ENCODE measurements at places on chromosomes 1 and 21.

GRCh38 chr1:15409388-15410222, at the start of gene EFHD2:
EFHD2 (plus strand) TSS chr1:15409888; CDS start chr1:15409972, 84 bp downstream.
- no peak for DNase-seq

GRCh38 chr1:33682371-33682770, 181.5 kb upstream of the HMGB4 start:
- DNase-seq: no peak

DNA sequence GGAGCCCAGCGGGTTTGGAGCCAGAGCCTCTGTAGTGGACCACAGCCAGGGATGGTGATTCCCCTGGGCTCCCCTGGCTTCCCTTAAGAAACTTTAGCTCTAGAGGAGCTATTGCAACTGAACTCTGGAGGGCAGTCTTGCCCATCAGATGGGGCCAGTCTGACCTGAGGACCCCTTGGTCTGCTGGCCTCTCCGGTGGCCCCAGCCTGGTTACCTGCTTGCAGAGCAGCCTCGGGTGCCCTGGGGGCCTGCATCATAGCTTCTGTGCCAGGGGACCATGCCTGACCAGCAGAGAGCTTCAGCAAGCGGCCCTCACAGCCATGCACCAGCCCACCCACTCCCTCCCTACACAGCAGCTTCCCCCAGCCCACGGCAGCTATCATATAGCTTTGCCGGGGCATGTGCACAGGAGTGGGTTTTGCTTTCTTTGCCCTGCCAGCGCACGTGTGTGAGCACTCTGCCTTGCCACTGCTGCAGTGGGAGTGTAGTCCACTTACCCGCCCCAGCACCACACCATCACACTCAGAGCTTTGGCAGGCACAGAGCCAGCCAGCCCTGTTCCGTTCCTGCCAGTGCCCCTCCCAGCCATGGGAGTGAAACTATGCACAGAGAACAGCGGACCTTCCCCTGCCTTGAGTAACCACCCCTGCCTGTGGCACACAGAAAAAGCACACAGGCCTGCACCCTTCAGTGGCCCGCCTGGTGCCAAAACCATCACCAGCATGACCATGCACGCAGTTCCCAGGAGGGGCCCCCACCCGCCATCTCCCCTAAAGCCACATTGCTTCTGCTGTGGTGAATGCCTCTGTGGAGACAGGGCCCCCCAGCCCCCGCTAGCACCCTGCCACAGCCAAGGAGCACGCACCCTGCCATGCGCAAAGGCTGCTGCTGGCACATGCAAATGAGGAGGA, 442.9 kb upstream of the NEGR1 start:
- no peak for DNase-seq

GRCh38 chr1:116493484-116494352, 77.1 kb downstream of the CD58 start:
- no peak for DNase-seq

DNA sequence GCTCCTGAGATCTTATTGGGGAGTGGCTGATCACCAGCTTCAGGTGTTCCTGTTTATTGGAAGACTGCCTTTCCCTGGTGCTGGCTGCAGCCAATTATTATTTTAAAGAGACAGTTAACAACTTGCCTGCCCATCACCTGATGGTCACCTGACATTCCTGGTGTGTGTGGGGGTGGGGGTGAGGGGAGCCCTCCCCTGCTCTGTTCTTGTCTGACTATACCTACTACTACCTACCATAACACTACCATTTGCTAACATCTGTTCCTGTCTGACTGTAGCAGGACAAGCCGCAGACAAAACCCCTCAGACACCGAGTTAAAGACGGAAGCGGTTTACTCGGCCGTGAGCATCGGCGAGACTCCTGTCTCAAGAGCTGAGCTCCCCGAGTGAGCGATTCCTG, 54.9 kb upstream of the NBPF3 start:
- no peak for DNase-seq

DNA sequence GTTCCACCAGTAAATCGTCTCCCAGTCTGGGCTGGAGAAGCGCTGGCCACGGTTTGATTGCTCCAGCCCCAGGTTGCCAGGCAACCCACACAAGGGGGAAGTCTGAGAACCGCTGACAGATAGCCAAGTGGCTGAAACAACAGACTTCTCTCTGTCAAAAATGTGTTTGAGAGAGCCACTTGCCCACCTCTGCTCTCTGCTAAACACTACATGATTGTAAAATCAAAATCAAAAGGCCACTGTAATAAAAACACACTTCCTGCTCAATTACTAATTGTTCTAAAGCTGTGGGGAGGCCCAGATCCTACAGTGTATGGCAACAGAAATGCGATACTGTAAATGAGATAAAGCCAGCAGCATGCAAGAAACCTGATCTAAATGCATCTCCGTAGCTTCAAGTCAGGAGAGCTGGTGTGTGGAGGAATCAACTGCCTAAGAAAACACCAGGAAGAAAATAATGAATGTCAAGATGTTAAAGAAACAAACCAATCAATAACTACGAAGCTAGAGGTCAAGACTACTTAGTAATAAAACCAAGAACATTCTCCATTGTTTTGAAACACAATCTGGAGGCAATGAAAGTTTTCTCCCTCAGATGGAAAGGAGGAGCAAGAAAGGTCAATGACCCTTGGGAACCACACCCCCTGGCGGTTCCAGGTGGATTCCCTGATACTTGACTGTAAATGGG, 121.2 kb downstream of the SLC45A1 start:
- peak; percentile 62 for DNase-seq

DNA sequence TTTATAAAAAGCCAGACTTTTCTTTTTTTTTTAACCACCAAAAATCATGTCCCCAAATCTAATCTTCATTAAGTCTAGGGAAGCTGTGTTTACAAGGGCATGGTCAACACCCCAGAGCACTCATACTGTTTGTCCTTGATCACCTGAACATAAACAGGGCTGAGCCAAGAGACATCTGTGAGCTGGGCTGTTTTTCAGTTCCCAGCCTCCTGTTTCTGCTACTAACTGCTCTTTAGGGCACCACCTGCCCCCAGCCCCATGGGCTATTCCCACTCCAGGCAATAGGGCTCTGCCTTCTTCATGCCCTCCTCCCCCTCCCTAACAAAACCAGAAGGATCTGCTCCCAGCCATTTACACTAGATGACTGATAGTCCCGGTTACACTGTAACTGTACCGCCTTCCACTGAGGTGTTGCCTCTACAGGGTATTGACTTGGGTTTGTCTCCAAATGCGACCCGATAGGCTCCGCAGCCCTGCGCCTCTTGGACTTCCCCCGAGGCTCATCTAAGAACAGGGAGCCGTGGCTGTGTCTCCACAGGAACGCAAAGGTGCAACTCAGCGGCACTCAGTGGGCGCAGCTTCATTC, 11.7 kb upstream of the SLC26A9 start:
- no peak for DNase-seq

DNA sequence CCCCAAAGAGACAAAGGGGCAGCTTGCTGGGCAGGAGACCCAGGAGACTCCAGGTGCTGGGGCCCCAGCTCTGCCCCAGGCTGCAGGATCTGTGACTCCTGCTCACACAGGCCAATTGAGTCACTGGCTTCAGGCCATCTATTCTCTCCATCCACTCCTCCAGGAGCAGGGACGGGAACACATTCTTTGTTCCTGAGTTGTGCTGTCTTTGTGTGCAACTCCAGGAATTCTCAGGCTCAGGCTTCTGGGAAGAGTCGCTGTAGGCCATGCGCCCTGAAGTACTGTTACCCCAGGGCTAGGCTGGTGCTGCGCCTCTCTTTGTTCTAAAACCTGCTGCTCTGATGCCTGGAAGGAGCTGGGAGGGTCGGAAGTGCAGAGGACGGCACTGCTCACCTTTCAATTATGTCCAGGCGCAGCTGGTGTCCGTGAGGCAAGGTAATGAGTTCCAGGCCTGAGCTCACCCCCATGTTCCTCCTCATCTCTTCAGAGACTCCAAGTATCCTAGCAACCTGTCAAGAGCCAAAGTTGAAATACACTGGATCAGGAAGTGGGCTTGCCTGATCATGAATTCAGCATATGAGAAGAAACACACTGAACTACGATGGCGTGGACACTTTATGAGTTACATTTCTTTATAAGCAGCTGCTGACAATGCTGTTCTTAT, 105.9 kb downstream of the BCAR3 start:
- DNase-seq: no peak

DNA sequence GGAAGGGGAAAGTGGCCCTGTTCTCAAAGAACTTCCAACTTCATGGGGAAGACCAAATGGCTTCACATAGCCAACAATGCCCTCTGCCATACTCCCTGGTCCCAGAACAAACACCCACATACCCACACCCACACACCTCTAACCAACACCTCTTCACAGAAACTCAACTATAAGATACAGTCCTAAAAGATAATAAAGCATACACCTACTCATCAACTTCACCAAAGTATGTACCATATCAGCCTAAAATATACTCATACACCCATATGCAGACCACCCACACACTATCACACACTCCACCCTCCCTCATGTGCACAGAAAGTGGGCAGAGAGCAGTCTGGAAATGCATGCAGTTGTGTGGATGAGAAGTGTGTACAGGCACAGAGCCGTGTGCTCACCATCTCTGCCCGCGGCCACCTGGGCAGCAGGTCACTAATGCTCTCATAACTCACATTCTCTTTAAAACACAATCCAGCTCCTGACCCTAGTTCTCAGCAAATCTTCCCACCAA, 27.7 kb downstream of the IQGAP3 start:
- DNase-seq: no peak

- DNase-seq: no peak
Measured at GRCh38 chr1:151860504-151861187, 7.1 kb upstream of the THEM5 start.

DNA sequence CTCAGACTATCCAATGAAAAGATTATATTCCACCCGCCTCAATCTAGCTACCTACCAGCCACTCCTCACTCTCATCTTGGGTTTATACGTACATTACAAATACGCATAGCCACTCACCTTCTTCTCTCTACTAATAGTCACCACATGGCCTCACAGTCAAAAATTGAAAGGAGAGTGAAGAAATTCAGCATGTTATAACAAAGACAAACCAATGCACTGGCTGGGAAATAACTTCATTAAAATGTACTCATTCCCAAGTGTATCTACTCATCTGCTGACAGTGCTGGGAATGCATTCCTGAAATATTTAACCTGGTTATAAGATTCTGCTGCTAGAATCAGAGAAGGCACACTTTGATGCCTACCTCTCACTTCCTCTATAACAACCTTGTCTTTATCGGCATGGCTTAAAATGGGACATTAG, 6.5 kb downstream of the ZNF644 start:
- DNase-seq: no peak

DNA sequence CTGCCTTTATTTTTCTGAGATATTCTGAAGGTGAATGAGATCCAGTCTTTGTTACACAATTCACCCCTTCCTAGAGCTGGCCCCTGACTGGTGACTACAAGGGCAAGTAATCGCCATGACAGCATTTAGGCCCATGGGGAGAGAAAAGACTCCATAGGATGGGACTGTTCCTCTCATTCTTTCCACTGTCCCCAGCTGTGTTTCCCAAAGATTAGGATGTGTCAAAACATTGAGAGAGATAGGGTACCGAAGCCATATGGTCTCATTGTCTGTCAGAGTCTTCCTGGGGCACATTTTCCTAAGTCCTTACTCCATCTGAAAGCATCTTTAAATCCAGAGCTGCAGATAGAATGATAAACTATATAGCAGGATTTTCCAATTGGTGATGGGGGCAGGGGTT, 423.5 kb downstream of the OMA1 start:
- DNase-seq: no peak
